GM19239 (cell line): ENCODE measurements at places on chromosomes 7 and 10.

GRCh38 chr10:15290150-15290549, 80.9 kb downstream of the FAM171A1 start:
- DNase-seq = no peak

DNA sequence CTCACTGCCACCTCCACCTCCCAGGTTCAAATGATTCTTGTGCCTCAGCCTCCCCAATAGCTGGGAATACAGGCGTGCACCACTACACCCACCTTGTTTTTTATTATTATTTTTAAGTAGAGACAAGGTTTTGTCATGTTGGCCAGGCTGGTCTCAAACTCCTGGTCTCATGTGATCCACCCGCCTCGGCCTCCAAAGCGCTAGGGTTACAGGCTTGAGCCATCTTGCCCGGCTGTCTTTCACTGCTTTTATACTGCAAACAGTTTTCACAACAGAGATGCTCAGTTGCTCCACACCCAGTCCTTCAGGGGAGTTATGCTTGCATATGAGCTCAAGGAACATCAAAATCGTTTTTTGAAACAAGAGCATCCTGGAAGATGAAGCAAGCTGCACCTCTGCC, 1.3 kb upstream of the PRR15 start:
- DNase-seq = no peak

DNA sequence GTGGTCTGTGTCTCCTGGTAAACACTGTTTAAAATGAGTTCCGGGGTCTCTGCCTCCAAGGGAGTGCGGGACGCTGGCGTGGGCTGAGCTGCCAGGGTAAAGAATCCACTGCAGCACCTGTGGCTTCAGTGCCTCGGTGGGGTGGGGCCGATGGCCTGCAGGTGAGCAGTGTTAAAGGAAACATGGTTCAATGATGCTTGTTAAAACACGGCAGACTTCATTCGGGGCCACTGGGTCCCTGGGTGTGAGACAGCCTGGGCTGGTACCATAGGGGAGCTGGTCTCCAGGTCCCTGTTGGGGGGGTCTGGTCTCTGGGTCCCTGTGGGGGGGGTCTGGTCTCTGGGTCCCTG, 24.9 kb upstream of the KNDC1 start:
- DNase-seq = no peak

DNA sequence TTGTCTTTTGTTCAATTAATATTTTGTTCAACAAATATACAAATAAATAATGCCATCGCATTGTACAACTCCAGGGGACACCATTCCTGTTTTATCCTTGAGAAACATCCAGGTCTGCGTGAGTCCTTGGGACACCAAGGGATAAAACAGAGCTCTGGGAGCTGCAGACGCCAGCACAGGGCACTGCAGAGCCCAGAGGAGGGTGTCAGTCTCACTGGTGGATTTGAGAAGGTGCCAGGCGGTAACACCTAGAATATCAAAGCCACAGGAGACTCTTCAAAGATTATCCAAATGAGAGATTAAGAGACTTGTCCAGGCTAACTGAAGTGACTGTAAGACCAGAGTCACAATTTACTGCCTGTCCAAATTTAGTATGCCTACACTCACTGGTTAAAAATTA, 55.3 kb downstream of the TEX36 start:
- no peak for DNase-seq

GRCh38 chr7:100171087-100171681, 2.8 kb upstream of the GAL3ST4 start:
- DNase-seq = no peak

DNA sequence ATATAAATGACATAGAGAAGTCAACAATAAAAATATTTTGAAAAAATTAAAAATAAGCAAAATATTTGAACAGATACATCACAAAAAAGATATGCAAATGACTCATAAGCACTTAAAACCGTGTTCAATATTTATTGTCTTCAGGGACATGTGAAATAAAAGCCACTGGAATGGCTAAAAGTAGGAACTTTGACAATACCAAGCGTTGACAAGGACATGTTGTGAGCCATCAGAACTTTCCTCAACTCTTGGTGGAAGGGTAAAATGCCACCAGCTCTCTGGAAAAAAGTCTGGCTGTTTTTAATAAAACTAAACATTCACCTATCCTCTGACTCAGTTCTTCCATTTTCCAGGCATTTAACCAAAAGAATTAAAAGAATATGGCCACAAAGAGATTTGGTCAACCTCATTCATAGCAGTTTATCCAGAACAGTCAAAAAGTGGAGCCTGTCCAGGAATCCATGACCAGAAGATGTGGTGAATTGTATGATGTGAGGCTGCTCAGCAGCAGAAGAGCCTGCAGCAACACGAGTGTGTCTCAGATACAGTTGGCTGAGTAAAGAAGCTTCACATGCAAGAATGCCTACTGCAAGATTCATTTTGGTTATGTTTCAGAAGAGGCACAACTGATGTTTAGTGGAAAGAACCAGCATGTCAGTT, 7.1 kb upstream of the KLF6 start:
- no peak for DNase-seq

GRCh38 chr10:3834947-3835346, 49.9 kb upstream of the KLF6 start:
- DNase-seq = no peak

DNA sequence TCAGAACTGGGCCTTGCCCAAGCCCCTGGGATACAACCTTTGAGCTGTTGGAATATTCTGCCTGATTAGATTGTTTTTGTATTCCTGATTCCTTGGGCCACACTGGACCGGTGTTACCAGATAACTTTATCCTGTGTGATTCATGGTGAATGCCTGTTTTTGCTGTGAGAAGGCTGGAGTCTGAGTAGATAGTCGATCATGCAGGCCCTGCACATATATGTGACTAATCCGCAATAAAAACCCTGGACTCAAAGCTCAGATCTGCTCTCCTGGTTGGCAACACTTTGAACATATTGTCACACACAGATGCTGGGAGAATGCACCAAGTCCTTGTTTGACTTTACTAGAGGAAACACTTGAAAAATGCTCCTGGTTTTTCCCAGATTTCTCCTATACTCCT, 183.9 kb upstream of the MBL2 start:
- DNase-seq = no peak

DNA sequence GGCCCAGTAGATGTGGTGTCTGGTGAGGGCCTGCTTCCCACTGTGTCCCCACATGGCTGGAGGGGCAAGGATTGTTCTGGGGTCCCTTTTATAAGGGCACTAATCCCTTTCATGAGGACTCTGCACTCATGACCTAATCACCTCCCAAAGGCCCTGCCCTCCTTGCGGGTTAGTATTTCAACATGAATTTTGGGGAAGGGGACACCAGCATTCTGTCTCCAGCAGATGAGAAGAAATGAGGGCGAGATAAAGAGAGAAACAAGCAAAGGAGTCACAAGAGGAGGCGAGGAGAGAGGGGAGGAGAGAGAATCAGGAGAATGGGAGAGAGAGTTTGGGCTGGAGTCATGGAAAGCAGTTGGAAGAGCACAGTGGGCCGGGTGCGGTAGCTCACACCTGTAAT, 83.7 kb downstream of the C10orf105 start:
- no peak for DNase-seq
